HFF-Myc (cell line): ENCODE measurements at places on chromosomes 16 and 17.

GRCh38 chr17:60730273-60730672 lies 52.6 kb downstream of the BCAS3 start:
- DNase-seq: no peak

- peak; percentile 9 for DNase-seq
Measured at GRCh38 chr17:40596261-40596919, 31.1 kb upstream of the CCR7 start.

- DNase-seq: no peak
Measured at GRCh38 chr16:69620573-69620972, 54.8 kb downstream of the NFAT5 start.

GRCh38 chr17:156094-156621 lies 18.8 kb downstream of the SCGB1C2 start:
- no peak for DNase-seq

GRCh38 chr17:15263206-15263579 lies 1.9 kb downstream of the PMP22 start:
- no peak for DNase-seq

GRCh38 chr17:62725791-62726249 lies 82.3 kb downstream of the MARCHF10 start:
- DNase-seq: no peak

DNA sequence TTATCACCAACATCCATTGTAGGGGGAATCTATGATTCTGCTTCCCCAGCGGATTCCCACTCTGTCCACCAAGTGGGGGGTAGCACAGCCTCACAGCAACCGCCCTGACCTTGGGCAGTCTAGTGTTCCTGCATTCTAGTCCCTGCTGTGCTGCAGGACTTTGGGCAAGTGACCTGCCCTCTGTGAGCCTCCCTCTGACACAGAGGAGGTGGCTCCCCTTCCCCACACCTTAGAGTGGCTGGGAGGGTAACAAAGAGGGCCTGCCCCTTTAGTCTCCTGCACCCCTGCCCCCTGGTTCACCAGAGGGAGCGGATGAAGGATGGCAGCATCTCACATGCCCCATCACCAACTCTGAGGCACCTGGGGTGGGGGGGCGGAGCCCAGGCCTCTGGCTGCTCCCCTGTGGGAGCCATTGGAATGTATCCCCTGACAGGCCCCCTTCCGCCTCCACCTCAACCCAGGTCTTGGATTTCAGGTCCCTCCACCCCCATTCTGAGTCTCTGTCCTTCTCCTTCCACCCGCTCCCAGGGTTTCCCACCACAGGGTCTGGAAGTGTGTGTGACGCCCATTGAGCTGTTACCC lies 10.1 kb downstream of the GAS2L2 start:
- no peak for DNase-seq

DNA sequence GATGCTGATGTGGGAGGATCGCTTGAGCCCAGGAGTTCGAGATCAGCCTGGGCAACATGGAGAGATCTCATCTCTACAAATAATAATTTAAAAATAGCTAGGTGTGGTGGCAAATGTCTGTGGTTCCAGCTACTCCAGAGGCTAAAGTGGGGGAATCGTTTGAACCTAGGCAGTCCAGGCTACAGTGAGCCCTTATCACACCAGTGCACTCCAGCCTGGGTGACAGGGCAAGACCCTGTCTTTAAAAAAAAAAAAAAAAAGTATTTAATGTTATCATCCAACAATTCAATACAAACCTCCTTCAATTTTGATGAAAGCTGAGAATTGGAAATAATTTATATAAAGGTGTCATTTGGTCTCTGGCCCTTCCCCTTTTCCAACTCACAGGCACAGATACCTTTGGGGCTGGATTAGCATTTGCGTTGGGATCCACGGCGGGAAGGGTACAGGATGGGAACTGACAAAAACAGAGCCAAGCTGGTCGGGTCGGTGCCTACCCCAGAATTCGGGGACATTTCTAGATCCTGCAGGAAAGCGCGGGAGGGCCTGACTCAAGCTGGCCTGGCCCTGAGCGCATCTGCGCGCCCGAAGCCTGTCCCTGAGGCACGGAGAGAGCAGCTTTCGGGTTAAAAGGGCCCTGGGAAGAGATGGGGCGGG lies 860 bp upstream of the DCAF7 start:
- no peak for DNase-seq

DNA sequence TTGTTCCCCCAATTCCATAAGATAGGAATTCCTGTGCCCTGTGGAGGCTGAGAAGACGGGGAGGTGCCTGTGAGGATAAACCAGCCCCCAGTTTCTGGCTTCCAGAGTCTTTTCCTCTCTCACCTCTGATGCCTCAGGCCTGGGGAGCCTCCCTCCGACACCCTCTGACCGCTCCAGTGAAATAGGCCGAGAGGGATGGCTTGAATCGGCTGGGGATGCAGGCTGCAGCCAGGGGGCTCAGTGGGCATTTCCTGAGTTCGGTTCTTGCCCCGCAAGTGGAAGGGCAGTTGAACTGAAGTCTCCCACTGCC lies 339.4 kb downstream of the SEC14L1 start:
- DNase-seq: no peak

GRCh38 chr17:4623249-4623648 lies 18.2 kb downstream of the ALOX15 start:
- DNase-seq: no peak

DNA sequence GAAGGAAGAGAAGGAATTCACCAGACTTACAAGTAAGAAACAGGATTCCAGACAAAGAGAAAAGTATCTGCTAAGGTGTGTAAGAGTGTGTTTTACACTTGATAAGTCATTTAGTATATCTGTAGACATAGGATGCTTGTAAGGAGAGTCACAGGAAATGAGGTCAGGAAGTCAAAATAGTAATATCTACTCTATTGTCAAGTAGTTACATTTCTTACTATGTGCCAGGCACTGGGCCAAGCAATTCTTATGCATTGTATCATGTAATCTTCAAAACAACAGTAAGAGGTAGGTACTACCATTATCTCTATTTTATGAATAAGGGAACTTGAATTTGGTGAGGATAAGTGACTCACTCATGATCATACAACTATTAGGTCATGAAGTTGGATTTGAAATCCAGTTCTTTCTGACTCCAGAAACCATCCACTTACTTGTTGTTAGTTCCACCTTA lies 129.1 kb downstream of the SNX11 start:
- DNase-seq: no peak

GRCh38 chr16:59463776-59464175 lies 729.7 kb upstream of the GOT2 start:
- no peak for DNase-seq
